ENCODE measurements at places on chromosomes 11 and 22.

DNA sequence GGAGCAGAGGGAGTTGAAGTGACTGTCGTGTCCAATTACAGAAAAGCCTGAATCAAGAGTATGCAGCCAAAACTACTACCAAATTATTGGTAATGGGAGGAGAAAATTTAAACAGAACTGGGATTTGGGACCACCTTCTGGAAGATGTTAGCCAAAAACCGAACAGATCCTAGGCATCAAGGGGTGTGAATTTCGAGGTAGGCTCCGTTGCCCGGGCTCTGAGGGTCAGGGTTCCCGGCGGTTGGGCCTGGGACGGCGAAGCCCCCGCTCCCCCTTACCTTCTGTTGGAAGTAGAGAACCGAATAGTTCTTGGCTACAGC is 313 bp downstream of the PRCP start:
- no peak for DNase-seq

GRCh38 chr11:119376197-119376847 is 5.2 kb downstream of the USP2 start:
- no peak for DNase-seq

DNA sequence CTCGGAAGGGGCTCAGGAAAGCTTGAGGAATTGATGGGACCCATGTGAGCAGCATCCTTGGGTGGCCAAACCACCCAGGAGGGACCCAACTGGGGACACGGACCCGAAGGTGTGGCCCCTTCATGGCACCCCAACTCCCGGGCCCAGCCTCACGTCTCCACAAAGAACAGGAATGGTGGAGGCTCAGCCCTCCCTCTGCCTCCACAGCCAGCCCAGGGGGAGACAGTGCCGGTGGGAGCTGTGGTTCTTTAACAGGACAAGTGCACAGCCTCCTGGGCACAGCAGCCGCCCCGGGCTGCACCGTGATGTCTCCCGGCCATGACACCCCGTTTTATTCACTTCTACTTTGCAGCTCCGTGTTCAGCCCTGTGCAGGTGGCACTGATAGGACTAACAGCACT is 587.2 kb downstream of the BRD1 start:
- no peak for DNase-seq

GRCh38 chr11:65111159-65111743 is 421 bp upstream of the TM7SF2 start:
- DNase-seq = no peak

GRCh38 chr11:7020183-7020917 is at the start of the genes NLRP14 and ZNF214:
Gene NLRP14 (plus strand): TSS chr11:7020479. CDS start chr11:7038587, 18,108 bp downstream.
Gene ZNF214 (minus strand): TSS chr11:7020346. CDS start chr11:7002835, 17,511 bp downstream.
- peak; percentile 93 for DNase-seq

GRCh38 chr22:29757096-29757495 is 9.7 kb downstream of the ZMAT5 start:
- no peak for DNase-seq

Measured in fibroblast of gingiva (primary cell).